ENCODE measurements at places on chromosomes 13 and 19.

DNA sequence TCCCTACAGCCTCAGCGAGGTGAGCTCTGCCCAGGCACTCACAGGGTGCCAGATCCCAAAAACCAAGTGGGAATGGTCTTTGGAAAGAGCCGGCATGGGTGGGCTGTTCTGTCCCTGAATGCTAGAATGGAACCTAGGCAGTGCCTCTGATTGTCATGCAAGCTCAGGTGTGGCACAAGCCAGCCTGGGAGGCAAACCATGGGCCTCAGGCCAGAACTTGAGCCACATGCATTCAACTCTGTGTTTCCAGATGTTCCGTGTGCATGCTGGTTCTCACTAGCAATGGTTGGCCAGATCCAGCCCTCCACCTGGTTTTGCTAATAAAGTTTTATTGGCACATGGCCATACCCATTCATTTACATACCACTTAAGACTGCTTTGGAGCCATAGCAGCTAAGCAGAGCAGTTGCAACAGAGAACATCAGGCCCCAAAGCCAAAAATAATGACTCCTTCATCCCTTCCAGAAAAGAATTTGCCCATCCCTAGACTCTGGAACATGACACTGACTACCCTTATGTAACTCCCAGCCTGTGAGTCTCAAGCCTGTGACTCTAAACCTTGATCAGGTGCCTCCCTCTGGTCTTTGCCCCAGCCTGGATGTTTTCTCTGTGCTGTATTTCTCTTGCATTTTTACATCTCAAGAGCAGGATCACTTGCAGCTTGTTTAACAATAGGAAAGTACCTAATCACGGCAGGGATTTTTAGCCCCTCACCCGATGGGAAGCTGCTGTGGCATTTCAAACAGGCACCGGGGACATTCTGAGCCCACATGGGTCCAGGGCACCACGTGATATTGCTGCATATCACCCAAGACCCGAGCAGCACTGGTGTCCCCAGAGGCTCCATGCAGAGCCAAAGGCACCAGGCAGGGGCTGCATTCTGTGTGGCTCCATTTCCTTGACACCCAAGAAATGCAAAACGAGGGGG lies 55.4 kb upstream of the USE1 start:
- DNase-seq = no peak

DNA sequence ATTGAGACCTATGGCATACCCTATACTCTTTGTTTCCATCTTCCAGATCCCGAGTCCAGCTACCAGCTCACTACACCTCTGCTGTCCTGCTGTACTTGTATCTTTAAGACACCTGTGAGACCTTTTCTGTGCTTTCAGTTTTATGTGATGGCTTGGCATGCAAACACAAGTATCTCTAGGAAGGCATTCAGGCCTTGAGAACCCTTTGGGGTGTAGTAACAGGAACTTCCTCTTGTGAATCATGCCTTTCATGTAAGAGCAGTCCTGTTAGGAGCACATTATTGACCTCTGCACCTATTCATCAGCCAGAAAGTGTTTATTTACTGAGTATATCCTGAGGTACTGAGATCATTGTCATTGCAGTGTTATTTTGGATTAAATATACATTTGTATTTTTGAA lies 87.0 kb upstream of the HTR2A start:
- DNase-seq = no peak

DNA sequence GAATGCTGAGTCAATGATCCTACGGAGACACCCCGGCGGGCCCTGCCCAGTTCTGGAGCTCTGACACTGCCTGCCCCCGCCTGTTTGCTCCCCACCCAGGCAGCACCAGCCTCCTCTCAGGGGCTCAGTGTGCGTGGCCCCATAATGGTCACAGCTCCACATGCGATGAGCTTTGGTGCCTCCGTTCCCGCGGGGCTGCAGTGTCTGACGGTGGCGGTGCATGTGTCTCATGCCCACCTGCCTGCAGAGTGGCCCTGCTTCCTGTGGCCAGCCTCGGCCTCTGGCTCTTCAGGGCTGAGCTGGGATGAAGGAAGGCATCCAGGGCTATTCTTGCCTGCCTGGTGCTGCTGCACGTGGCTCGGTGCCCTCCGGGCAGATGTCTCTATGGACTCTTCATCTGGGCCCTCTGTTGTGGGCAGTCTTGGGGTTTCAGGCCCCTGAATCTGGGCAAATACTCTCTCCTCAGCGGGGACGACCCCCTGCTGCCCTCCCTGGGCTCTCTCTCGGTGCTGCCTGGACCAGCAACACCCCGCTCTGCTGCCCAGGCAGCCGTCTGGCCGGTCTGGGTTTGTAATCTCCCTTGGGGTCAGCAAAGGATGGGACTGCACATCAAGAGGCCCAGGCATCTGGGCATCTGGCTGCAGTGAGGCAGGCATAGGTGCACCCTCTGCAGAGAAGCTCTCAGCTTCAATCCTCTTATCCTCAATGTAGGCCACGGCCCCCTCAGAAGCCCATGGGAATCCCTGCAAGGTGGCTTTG lies 19.3 kb upstream of the TMEM255B start:
- DNase-seq = no peak

DNA sequence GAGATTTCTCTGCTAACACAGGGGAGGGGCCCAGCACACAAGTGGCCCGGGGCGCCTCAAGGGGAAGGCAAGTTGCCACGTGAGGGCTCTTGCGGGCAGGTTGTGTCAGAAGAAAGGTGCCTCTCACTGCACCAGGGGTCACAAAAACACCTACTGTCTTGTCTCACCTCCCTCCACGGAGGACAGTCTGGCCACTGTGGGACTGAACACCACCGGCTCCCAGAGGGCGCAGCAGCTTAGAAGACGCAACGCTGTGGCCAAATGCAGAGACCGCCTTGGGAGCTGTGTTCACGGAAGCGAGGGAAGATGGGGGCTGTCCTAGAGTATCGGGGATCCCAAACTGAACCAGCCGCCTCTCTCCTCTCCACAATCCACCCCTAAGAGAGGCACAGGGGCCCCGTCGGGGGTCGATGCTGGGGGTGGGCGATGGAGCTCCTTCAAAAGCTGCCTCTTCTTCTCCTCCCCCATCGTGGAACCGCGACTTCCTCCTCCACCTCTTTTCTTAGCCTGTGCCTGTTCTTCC lies 177.5 kb downstream of the FOXO1 start:
- DNase-seq = no peak

GRCh38 chr13:62193919-62194318 lies 778.3 kb upstream of the PCDH20 start:
- no peak for DNase-seq

DNA sequence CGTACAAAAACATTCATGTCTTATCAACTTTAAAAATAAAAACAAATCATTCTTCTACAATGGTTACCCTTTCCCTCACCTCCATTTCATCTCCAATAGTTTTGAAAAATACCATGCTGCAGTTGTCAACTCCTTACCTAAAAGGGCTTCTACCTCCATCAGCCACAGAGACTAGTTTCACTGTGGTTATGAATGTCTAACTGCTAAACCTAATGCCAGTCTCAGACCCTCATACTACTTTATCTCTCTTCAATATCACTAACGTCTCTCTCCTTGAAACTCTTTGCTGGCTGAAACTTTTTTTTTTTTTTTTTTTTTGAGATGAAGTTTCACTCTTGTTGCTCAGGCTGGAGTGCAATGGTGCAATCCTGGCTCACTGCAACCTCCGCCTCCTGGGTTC lies 27.1 kb downstream of the LNX2 start:
- no peak for DNase-seq

DNA sequence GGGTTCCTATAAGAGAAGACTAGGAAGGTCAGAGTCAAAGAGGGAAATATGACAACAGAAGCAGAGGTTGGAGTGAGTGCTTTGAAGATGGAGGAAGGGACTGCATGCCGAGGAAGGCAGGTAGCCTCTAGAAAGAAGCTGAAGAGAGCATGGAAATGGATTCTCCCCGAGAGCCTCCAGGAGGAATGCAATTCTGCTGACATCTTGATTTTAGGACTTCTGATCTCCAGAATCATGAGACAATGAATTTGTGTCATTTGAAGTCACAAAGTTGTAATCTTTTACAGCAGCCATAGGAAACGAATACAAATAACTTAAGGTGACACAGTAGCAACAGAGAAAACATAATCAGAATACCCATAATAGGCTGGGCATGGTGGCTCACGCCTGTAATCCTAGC lies 69.2 kb upstream of the UBAC2 start:
- DNase-seq = no peak

GRCh38 chr13:100460266-100460665 lies 128.3 kb downstream of the GGACT start:
- no peak for DNase-seq

DNA sequence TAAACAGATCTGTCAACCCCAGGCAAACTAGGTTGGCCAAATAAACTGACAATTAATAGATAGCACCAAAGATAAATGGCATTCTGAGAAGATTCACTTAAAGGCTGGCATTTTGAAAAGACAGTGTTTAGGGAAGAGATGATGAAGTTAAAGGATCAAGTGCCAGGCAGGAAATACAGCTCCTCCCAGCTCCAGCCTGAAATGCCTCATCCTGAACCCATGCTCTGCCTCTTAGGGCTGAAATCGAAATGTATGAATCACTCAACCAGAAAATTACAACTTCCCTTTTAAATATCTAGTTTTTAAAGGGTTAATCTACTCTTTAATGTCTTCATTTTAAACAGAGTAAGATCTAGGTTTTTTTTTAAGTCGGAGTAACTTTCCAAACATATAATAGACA lies 171.2 kb upstream of the UBL3 start:
- DNase-seq = no peak

- DNase-seq = no peak
Observed at GRCh38 chr19:49366110-49366509, 2.4 kb downstream of the DKKL1 start.

- no peak for DNase-seq
Observed at GRCh38 chr19:38047049-38047438, 140.0 kb downstream of the SIPA1L3 start.

GRCh38 chr19:1526979-1527649 lies 3.2 kb downstream of the PLK5 start:
- no peak for DNase-seq

- no peak for DNase-seq
Observed at GRCh38 chr13:58882516-58882915, 1251.0 kb downstream of the PCDH17 start.

DNA sequence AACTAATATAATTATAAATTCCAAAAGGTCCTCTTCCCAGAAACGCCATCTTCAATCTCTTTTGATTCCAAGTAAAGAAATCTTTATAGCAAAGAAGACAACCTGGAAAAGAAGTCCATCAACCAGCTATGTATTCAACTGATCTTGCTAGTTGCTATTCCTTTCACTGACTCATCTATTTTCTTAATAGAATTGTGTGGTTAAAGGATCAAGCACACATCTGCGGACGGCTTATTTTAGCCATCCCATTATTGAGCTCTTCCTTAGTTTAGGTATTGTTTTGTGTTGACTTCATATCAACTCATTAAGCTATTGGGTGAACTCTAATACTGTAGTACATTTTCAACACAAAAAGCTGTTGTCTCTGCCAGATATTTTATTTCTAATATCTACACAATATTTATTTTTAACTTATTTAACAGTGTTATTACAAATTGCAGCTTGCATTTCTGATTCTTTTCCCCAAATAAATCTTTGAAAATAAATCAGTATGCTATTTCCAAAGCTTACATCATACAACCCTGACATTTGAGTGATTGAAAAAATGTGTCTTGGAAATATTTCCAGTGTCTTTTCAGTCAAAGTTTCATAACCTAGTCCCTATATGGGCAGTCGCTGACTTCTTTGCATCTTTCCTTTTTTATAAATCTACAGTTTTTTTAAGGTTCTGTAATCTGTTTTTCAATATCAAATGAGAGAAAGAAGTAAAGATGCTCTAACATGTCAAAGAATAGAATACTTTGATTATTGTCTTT lies 158.8 kb upstream of the SPRY2 start:
- DNase-seq = no peak

- DNase-seq = no peak
Observed at GRCh38 chr13:30052120-30052519, 201.7 kb upstream of the UBL3 start.

- no peak for DNase-seq
Observed at GRCh38 chr19:408441-408901, 476 bp downstream of the C2CD4C start.

DNA sequence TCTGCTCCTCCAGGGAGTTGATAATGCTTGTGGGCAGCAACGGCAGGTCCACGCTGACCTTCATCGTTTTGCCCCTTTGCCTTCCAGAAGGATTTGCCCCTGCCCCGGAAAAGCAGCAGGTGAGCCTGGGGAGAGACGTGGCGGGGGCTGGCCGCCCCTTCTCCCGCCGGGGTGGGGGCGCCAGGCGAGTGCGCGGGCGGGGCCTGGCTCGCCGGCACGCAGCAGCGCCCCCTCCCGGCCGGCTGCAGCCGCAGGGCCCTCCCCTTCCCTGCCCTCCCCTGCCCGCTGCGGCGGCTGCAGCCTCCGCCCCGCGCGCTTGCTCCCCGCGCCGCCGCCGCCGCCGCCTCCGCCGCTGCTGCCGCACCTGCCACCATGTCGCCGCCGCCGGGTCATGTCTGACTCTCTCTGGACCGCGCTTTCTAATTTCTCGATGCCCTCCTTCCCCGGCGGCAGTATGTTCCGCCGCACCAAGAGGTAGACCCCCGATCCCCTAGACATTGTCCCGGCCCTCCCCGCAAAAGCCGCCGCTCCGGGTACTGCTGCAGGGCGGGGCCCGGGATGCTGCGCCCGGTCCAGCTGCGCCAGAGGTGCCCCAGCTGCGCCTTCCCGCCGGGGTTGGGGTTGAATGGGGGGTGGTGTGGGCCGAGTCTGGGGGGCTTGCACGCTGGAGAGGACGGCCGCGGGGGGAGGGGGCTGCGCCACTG lies at the start of gene MAST1:
Gene MAST1 (plus strand): TSS at position 334 of the 704 bp plus-strand sequence. CDS start 58 bp downstream, at position 392.
- DNase-seq = no peak

- no peak for DNase-seq
Observed at GRCh38 chr19:54096617-54097106, 3.9 kb downstream of the OSCAR start.

- no peak for DNase-seq
Observed at GRCh38 chr19:52142001-52142595, 2.4 kb upstream of the ZNF616 start.

DNA sequence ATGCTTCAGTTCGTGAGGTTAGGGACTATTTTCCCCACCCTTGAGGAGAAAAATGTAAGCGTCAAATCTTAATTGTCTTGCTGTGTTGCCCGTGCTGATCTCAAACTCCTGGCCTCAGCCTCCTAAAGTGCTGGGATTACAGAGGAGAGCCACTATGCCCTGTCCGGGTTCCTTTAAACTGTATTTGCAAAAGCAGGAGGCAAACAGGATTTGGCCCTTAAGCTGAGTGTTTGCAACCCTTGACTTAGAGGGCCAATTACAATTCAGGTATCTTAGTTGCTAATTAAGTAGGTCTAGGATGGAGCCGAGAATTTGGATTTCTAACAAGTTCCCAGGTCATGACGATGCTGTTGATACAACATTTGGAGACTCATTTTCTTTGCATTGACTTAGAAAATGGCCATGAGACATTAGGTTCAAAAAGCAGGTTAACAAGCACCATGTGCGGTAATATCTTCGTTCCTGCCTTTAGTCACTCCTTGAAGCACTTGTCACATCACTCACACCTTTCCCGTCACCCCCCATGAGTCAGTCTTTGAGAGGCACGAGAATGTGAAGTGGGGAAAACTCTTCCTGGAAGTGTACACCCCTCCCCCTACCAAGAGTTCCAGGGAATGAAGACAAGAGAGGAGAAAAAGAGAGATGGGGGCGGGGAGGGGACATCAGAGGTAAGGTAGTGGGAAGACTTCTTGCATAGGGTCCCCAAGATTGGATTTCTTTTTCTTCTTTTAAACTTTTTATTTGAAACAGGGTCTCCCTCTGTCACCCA lies 2.6 kb downstream of the NAPSA start:
- no peak for DNase-seq

- DNase-seq = no peak
Observed at GRCh38 chr13:74438901-74439300, 304.7 kb upstream of the KLF12 start.

All from activated T-helper 1 cell treated with anti-CD3 and anti-CD28 coated beads, Interleukin-2, amount 50 U/mL, for 16 hours (primary cell).